Dorsolateral prefrontal cortex (tissue), 122 donors: ENCODE measurements at places on chromosomes 13 and 19. TPM values are rescaled to one million over a fixed set of nuclear protein-coding genes. Genes with fewer than 3 reads are reported as not detected.

GRCh38 chr19:14826006-14826405 is 9.0 kb downstream of the OR7A5 start:
- no peak for DNase-seq

- DNase-seq: no peak
Observed at GRCh38 chr13:48873081-48873480, 102.6 kb upstream of the FNDC3A start.

GRCh38 chr19:41206926-41207750 is 11.9 kb upstream of the AXL start:
- DNase-seq: no peak

DNA sequence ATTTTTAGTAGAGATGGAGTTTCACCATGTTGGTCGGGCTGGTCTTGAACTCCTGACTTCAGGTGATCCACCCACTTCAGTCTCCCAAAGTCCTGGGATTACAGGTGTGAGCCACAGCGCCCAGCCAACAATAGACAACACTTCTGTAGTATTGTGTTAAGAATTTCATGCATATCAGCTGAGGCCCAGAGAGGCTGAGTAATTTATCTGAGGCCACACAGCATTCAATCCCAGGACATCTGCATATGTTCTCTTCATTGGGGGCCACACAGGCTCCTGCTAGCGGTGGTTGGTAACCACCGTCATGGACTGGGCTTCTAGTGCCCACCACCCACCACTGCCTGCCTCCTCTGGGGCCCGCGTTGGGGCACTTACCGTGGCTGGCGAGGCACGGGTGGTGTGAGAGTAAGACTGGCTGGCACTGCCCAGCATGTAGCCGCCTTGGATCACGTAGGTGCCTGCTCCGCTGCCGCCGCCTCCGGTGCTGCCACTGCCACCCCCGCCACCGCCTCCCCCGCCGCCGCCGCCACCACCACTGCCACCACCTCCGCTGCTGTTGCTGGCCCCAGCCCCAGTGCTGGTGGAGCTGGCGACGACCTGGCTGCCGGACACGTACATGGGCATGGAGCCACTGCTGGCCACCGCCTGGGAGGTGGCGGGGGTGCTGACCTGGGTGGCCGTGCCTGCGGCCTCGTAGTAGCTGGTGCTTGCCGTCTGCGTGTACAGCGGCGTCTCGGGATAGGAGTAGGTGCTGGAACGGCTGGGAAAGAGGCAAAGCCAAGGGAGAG is 20.3 kb downstream of the DCAF15 start:
- no peak for DNase-seq

DNA sequence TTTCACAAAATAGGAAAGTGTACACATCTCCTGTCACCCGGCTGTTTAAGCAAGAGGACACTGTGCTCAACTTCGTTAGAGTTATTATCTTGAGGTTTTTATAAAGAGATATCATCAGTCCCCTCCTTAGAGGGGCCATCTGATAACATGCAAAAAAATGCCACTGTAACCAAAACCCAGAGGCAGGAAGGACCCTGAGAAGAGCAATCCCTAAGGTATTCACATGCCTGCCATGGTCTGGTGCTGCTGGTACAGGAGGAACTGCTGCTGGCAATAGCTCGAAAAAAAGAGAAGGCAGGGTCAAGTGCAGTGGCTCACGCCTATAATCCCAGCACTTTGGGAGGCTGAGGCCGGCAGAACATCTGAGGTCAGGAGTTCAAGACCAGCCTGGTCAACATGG is 12.8 kb upstream of the CEACAM3 start:
- no peak for DNase-seq

DNA sequence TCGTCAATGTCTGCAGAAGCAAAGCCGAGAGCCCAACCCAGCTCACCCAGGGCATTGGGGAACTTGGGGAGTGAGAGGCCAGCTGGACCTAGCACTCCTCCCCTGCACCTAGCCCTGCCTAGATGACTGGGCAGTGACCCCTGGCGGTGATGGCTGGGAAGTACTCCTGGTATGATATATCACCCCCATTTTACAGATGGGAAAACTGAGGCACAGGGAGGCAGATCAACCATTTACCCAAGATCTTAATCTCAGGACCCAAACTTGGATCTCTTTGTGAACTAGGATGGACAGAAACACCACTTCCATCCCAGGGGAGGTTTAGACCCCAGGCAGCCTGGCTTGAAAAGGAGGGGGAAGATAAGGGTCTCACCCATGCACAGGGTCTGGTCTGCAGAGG is 43.5 kb downstream of the CCL25 start:
- no peak for DNase-seq

KIR2DL1 gene
- not detected for total RNA-seq

FFAR2 gene
- not detected for total RNA-seq

PGLYRP2 gene
- not detected for total RNA-seq

KLK6 gene
- total RNA-seq: 112 TPM
